Neural progenitor cell (in vitro differentiated cells): ENCODE measurements at places on chromosomes 2 and 18.

GRCh38 chr2:50929661-50930060, 102.3 kb downstream of the NRXN1 start:
- DNase-seq, result peak; percentile 5

GRCh38 chr2:191109888-191110287, 40.9 kb downstream of the STAT4 start:
- DNase-seq, result no peak

GRCh38 chr2:192000196-192000980, 153.5 kb upstream of the CAVIN2 start:
- no peak for DNase-seq

GRCh38 chr2:214322662-214323061, 88.2 kb upstream of the VWC2L start:
- DNase-seq, result no peak

DNA sequence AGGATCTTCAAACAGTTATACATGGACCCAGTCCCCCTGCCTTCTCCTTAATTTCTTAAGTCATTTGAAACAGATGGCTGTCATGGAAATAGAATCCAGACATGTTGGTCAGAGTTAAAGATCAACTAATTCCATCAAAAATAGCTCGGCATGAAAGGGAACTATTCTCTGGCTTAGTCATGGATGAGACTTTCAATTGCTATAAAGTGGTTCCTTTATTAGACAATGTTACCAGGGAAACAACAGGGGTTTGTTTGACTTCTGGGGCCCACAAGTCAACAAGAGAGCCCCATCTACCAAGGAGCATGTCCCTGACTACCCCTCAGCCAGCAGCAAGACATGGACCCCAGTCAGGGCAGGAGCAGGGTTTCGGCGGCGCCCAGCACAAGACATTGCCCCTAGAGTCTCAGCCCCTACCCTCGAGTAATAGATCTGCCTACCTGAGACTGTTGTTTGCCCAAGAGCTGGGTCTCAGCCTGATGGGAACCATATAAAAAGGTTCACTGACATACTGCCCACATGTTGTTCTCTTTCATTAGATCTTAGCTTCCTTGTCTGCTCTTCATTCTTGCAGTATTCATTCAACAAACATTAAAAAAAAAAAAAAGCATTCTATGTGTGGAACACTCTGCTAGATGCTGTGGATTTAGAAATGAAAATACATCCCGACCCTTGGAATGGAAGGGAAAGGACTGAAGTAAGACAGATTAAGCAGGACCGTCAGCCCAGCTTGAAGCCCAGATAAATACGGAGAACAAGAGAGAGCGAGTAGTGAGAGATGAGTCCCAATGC, 4.6 kb downstream of the TTR start:
- no peak for DNase-seq

DNA sequence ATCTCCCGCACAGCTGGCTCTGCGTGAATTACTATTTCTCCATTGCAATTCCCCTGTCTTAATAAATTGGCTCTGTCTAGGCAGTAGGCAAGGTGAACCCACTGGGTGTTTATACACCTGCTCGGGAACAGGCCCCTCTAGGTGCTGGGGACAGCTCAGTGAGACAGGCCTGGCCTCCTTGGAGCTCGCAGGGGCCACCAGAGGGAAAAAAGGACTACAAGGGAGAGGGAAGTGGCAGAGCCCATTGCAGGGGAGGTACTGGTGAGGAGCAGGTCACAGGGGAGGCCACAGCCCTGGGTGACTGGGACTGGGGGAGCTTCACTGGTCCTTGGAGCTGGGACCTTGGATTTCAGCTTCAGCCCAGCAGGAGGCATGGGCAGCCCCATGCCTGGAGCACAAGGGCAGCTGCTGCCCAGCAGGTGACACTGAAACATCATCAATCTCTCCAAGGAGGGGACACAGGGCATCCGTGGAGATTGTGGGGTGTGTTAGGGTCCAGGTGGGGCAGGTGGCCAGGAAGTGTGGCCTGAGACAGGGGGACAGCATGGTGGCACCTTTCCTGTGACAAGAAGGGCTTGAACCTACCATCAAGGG, 31.2 kb downstream of the NGEF start:
- no peak for DNase-seq

DNA sequence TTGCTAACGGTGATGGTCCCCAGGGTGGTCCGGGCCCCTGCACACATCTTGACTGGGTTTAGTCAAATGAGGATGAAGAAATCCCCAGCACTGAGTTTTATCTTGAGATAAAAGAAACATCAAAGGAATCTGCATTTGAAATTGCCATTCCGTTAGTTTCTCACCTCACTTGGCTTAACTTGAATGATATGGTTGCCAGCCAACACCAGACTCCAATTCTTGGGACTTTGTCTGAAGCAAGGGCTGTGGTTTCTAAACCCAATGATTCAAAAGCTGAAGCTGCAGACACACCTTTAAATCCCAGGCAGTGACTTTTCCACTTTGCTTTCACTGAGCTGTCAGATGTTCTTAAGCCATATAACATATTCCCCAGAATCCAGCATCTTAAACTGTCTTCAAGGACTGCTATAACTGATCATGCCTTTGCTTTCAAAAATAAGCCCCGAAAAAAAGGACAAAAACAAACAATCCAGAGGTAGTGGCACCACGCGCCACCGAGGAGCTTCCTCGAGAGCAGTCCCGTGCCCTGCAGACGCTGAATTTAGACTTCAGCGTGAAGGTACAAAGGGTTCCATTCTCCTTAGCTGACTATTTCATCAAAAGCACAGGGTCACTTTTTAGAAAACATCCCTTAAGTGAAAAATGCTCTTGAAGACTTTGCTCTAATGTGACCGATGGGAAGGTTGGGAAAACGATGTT, 189.3 kb downstream of the HDAC4 start:
- DNase-seq, result no peak

- DNase-seq, result no peak
Observed at GRCh38 chr18:48715711-48716361, 177.0 kb downstream of the CTIF start.

DNA sequence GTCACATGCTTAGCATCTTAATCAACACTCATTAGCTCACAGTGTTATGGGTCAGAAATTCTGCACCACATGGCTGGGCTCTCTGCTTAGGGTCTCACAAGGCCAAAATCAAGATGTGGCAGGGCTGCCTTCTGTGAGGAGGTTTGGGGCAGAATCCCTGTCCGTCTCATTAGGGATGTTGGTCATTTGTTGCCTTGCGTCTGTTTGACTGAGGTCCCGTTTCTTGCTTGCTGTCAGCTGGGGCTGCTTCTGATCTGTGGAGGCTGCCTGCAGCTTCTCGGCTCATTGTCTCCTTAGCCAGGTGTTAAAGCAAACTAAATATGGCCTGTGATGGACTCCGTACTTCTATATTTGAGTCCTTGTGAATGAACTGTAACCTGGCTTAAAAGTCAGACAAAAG, 146.5 kb downstream of the NDUFA10 start:
- no peak for DNase-seq

DNA sequence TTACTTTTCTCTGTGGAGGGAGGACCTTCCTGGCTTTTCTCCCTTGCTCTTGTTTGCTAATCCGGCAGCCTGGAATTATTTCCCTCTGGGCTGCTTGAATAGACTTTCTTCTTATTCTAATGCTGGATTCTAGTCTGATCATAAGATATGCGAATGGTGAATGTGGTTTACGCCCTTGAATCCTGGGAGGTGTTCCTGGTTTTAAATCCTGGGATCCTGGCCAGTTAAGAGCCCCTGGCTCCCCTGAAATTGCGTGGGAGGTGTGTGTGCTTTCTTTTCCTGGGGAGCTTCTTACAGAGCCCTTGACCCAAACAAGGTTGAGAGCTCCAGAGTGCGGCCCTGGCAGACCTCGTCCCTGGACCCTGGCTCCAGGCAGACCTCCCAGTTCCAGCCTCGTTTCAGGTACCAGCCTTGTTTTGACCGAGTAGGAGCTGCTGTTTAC, 2.8 kb downstream of the SH3BP4 start:
- DNase-seq, result peak; percentile 64
